ENCODE measurements at places on chromosomes 4 and X.
A peak's percentile ranks its signal among the peaks of the same experiment; 100 is the strongest.

- no peak for DNase-seq
Measured at GRCh38 chr4:112036886-112037285, 108.4 kb upstream of the FAM241A start.

- DNase-seq, result no peak
Measured at GRCh38 chrX:69221239-69222102, 56.2 kb upstream of the PJA1 start.

GRCh38 chrX:76796311-76796710 is 368.8 kb downstream of the MAGEE1 start:
- DNase-seq, result no peak

GRCh38 chr4:99847362-99847976 is 30.8 kb downstream of the DAPP1 start:
- peak; percentile 38 for DNase-seq

DNA sequence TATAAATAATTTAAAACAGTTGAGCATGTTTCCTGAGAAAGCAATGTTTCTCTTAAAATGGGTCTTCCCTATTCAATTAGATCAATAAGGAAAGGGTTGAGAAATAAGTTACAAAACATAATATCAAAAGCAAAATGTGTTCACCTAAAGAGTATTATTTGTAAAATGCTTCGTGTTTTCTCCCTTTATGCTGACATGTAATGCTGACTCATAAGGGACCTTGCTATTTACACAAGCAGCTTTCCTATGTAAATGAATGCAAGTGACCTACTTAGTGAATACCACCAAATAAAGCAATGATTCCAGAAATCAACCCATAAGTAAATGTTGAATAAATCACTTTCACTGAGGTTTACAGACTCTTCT is 91.5 kb downstream of the ELOVL6 start:
- DNase-seq, result no peak

- DNase-seq, result no peak
Measured at GRCh38 chr4:95289028-95289634, 259.6 kb downstream of the UNC5C start.

- no peak for DNase-seq
Measured at GRCh38 chr4:138821331-138821730, 194.2 kb upstream of the NOCT start.

DNA sequence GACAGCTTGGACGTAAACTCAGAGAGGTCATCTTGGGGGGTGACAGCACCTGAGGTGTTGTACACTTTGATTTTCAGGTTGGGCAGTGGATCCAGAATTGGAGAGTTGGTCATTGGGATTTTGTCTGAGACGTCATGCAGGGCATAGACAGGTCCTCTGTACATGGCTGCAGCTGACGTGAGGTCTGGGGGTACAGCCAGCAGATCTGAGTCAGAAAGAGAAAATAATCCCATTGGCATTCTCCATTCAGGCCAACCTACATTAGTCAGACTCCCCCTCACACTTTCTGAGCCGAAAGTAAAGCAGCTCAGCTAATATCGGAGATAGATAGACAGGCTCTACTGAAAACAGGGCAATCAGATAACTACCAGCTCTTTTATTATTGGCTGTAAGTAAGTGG is 329.7 kb downstream of the UNC5C start:
- DNase-seq, result no peak

GRCh38 chr4:140154572-140154891 is 548 bp upstream of the MAML3 start:
- DNase-seq, result no peak

- DNase-seq, result no peak
Measured at GRCh38 chrX:41468647-41469323, 21.6 kb downstream of the NYX start.

GRCh38 chr4:15018361-15018760 is 16.1 kb downstream of the CPEB2 start:
- no peak for DNase-seq

GRCh38 chr4:171676555-171677215 is 136.5 kb upstream of the GALNTL6 start:
- no peak for DNase-seq

- DNase-seq, result no peak
Measured at GRCh38 chr4:81343046-81343445, 128.0 kb upstream of the PRKG2 start.

- DNase-seq, result no peak
Measured at GRCh38 chr4:54695788-54696187, 38.0 kb downstream of the KIT start.

DNA sequence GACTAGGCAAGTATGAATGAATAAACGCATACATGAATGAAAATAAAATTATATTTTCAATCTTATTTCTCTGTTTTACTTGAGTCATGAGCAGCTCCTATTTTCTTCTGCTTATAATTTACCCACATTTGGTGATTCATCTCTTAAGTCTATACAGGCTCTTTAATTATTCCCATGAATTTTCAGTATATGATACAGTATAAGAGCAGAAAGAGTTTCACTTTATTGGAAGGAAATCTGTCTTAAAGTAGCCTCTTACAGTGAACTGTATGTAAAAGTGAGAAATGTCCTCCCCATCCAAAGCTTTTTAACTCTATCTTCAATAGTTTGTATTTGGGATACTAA is 50.8 kb downstream of the TMEM165 start:
- no peak for DNase-seq

DNA sequence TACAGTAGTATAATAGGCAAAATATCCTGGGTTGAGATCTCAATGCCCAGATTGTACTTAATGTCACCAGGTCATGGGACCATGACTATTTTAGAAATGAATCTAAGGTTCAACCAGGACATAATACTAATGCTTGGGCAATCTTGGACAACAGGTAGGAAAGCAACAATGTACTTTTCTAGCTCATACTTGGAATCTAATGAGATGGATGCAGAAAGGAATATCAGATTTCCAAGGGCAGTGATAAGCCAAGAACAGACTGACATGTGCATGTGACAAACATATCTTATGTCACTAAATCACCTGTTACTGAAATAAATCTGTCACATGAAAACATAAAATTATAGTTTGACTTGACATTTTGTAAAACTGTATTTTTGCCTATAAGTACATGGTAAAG is 51.1 kb downstream of the RPS6KA3 start:
- DNase-seq, result no peak

All from CD4-positive, alpha-beta T cell treated with Interleukin-2 at 100 ng/mL for 4 hours (primary cell).